ENCODE measurements at places on chromosomes 1 and 21.

DNA sequence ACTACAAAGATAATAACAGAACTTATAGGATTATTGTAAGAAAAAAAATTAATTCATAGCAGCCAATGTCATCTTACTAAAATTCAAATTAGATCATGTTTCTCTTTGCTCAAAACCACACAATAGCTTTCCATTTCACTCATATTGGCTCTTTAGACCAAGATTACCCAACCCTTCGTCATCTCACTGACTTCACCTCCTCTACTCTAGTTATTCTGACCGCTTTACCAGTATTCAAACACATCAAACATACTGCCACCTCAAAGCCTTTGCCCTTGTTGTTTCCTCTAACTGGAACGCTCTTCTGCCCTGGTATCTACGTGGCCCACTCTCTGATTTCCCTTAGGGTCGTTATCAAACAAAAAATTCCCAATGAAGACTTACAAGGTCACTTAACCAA lies 1.7 kb downstream of the ANGPTL3 start:
- DNase-seq, result no peak

DNA sequence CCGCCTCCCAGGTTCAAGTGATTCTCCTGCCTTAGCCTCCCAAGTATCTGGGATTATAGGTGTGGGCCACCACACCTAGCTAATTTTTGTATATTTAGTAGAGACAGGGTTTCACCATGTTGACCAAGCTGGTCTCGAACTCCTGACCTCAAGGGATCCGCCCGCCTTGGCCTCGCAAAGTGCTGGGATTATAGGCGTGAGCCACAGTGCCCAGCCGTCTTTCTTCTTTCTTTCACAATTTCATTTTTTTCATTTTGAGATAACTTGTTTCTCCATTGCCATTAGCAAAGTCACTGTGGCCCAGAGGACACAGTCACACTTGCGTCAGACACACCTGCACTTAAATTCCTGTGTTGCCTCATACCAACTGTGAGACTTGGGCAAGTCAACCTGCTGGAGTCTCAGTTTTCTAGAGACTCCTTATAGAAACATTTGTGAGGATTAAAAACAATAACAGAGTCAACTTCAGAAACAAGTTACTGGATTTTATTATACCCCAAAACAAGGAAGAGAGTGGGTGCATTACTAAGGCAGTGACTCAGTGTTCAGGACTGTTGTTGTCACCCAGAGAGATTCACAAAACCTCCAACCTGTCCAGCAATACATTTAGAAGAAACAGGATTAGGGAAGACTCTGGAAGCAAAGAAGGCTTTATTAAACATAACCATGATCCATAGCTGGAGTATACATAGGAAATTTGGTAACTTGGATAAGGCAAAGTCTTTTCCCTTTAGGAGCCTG lies 2.6 kb downstream of the TEDDM1 start:
- no peak for DNase-seq

DNA sequence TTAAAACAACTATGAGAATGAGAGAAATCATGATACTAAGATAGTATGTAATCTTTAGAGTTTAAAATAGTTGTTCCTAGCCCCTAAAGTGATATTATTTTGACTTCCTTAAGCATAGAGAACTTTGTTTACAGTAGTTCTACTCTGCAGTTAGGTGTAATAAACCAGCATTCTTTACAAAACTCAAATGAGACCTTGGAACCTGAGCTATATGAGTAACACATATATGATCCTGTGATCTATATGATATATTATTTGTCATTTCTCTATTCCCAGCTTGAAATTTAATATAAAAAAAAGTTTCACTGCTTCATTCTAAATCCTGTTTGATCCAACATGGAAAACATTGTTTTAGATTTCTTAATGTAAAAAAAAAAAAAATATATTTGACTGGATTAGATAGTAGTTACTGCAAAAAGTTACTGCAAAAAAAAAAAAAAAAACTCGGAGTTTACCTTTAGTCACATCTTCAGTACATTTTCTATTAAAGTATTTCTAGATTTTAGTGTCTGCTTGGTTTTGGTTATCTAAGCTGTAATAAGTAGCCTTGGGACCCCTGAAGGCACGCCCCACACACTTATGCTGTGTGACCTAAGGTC lies 463.8 kb downstream of the USP25 start:
- no peak for DNase-seq

DNA sequence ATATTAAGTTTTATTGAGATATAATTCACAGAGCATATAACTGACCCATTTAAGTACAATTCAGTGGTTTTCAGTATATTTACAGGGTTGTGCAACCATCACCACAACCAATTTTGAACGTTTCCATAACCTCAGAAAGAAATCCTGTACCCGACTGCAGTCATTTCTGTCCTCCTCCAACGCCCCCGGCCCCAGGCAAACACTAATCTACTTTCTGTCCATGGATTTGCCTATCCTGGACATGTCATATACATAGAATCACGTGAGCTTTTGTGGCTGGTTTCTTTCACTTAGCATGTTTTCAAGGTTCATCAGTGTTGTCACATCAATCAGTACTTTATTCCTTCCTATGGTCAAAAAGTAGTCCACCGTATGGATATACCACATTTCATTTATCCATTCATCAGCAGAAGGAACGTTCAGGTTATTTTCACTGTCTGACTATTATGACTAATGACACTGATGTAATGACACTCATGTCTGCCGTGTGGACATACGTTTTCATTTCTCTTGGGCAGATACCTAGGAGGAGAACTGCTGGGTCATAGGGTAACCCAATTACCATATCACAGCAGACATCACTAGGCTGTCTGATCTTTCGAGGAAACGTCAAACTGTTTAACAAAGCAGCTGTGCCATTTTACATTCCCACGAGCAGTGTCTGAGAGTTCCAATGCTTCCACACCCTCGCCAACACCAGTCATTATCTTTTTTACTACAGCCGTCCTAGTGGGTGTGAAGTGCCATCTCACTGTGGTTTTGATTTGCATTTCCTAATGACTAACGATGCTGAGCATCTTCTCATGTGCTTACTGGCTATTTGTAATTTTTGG lies 30.8 kb downstream of the MRPL37 start:
- no peak for DNase-seq

DNA sequence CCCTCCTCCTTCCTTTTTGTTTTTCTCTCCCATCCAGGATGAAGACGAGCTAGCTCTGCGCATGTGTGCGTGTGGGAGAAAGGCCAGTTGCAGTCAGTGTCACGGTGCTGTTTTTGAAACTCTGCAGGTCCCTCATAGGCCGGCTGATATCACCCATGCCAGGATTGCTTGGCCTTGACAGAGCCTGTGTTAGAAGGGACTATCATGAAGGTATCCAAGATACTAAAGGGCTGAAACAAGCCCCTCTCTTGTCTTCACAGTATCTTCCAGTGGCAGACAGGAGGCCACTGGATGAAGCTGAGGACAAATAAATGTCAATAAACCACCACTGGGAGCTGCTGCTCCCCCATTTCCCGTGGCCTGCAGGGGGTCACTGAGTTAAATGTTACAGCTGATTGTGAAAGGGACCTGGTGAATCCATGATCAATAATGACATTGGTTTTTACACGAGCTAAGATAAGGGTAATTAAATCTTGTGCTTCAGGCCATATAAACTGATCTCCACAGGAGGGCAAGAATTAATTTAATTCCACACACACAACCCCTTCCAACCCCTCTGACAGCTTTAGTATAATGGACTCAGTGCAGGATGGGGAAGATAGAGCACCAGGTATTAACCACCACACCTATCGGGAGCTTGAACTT lies 64.6 kb upstream of the TARBP1 start:
- no peak for DNase-seq

All from H7 (cell line).